ENCODE measurements at places on chromosomes 12 and 14.

- no peak for DNase-seq
Observed at GRCh38 chr14:37972941-37973887, 234.5 kb upstream of the SSTR1 start.

- DNase-seq = no peak
Observed at GRCh38 chr14:67556671-67557070, 23.6 kb downstream of the PLEKHH1 start.

- no peak for DNase-seq
Observed at GRCh38 chr14:90678846-90679362, 137.3 kb downstream of the TTC7B start.

- DNase-seq = no peak
Observed at GRCh38 chr14:56100556-56100955, 17.7 kb upstream of the PELI2 start.

DNA sequence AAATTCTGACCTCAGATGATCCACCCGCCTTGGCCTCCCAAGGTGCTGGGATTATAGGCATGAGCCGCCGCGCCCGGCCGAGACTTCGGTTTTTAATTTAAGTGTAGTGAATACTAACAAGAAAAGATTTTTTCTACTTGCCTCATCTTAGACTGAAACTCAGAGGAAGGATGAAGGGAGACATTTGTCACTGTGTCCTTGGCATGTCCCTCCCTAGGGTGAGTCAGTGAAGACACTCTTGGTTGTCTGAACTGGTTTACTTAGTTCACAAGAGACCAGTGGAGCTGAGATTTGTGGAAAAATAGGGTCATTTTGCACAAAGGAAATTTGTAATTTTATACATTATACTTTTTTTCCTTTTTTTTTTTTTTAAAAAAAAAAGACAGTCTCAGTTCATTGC lies 13.5 kb downstream of the C12orf71 start:
- DNase-seq = no peak

DNA sequence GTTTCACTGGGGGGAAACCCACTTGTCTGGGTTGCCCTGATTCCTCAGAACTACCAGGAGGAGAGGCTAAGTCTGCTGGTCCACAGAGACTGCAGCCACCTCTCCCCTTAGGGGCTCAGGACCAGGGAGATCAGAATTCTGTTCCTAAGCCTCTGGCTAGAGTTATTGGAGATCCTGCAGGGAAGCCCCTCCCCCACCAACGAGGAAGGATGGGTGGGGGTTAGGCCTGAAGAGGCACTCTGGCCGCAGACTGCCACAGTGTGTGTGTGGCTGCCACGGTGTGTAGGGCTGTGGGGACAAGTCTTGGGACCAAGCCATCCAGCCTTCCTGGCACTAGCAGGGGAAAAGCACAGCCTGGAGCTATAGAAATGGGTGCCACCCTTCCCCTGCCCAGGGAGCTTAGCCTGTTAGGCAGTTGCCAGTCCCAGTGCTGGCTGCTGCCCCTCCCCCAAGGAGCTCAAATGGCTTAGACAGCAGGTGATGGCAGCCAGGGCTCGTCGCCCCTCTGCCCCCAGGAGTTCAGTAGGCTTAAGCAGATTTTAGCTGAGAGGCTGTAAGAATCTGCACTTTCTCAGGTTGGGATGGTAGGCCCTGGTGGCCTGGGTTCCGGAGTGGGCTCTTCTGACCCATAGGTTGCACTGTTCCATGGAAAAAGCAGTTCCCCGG lies 107.7 kb downstream of the ERGIC2 start:
- no peak for DNase-seq

- DNase-seq = peak; percentile 59
Observed at GRCh38 chr12:57865084-57865751, 18.7 kb upstream of the CTDSP2 start.

- no peak for DNase-seq
Observed at GRCh38 chr14:59305836-59306555, 117.5 kb downstream of the DAAM1 start.

GRCh38 chr12:104456950-104457745 lies 400 bp downstream of the CHST11 start:
- peak; percentile 80 for DNase-seq

- DNase-seq = no peak
Observed at GRCh38 chr14:65833267-65833880, 420.8 kb downstream of the FUT8 start.

- DNase-seq = no peak
Observed at GRCh38 chr12:74393272-74393671, 144.4 kb upstream of the ATXN7L3B start.

GRCh38 chr12:38890102-38890855 lies 15.1 kb downstream of the CPNE8 start:
- no peak for DNase-seq

DNA sequence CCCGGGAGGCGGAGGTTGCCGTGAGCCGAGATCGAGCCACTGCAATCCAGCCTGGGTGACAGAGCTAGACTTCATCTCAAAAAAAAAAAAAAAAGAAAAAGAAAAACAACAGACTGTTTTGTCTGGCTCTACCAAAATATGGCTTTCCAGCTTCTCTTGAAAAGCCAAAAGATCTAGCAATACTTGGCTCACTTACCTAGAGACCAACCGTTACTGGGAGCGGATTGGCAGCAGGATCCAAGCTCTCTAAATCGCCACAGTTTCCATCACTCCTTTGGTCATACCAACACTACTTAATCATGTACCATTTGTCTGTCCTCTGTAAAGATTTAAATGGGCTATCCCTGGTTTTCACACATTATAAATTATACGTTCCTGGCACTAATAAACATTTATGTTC lies 87.6 kb upstream of the GPHB5 start:
- no peak for DNase-seq
